ENCODE measurements at places on chromosomes 11 and 22. TPM values are rescaled to one million over a fixed set of nuclear protein-coding genes. Genes with fewer than 3 reads are reported as not detected.

GRCh38 chr11:41578421-41579051 is 119.1 kb upstream of the LRRC4C start:
- DNase-seq: peak; percentile 64

- no peak for DNase-seq
Measured at GRCh38 chr11:37306563-37306962, 708.5 kb upstream of the RAG2 start.

DNA sequence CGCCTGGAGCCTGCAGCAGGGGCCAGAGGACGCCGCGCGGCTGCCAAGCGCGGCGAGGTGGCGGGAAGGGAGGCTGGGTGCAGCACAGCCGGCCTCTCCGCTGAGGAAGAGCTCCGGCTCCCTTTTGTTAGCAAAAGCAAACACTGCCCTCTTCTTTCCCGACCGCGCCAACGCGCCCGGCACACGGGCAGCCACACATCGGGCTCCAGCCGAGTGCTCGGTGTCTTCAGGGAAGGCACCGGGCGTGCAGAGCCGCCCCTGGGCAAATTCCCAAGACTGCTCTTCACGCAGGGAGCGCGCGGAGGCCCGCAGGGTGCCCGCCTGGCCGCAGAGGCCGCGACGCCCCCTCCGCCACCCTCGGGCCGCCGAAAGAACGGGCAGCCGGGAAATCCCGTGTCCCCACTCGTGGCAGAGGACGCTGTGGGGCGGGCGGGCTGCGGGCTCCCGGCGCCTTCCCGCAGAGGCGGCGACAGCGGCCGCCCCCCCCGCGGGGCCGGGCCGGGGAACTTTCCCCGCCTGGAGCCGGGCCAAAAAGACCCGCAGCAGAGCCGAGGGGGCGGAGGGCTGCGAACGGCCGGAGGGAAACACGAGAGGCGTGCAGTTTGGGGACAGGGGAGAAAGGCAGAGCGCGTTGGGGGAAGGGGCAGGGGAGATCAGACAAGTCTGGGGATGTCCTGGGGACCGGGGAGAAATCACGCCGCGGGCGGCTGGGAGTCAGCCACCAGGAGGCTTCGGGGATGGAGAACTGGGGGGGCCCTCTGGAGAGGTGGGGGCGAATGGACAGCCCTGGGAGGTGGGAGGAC is 931 bp downstream of the CADM1 start:
- DNase-seq: peak; percentile 77

DNA sequence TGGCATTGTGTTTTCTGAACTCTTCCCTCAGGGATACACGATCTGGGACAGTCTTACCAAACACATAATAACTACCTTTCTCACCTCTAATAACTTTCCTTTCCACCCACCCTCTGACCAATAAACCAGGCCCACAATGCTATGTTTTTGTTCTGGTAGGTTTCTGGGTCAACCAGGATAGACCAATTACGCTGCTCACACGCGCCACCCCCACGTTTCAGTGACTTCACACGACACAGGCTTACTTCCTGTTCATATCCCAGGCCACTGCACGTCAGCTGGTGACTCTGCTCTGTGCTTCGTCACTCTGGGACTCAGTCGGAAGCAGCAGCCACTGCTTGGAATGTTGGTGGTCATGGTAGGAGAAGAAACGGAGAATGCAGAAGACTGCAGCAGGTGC is 2.5 kb downstream of the KRTAP5-4 start:
- peak; percentile 53 for DNase-seq

- DNase-seq: no peak
Measured at GRCh38 chr22:28986366-28986765, 75.3 kb downstream of the C22orf31 start.

DNA sequence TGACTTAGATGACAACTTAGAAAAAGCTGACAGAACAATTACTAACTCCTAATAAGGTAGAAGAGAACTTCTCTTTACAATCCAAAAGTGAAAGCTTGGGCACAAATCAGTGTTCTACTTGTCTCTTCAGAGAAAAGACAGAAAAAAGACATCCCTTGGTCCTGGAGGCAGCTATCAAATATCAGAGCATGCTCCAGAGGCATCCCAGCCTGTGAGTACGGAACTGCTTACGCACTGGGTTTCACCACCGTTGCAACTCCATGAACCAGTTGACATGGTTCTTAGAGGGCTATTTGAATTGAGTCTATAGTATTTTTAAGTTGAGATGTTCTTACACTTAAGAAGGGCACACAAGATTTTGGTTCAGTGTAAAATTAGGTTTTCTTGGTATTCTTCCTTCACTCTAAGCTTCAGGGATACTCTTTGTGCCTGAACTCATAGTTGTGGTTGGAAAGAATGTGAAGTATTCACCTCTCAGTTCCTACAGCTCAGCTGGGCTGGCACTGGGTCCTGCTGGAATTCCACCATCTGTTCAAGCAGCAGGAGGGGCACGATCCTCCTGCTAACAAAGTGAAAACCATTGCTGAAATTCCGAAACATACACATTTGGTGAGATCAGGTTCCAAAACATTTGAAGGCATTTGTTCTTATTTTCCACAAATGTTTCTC is 6.3 kb downstream of the AKIP1 start:
- DNase-seq: peak; percentile 84

DNA sequence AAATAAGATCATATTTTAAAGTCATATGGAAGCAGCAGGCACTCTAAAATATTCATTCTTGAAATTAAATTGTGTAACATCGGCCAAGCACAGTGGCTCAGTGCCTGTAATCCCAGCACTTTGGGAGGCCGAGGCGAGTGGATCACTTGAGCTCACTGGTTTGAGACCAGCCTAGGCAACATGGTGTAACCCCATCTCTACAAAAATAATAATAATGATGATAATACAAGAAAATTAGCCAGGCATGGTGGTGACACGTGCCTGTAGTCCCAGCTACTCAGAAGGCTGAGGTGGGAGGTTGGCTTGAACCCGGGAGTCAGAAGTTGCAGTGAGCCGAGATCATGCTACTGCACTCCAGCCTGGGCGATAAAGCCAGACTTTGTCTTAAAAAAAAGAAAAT is 77.4 kb downstream of the TRIM29 start:
- DNase-seq: no peak

- no peak for DNase-seq
Measured at GRCh38 chr22:23227380-23227779, 47.1 kb downstream of the BCR start.

DNA sequence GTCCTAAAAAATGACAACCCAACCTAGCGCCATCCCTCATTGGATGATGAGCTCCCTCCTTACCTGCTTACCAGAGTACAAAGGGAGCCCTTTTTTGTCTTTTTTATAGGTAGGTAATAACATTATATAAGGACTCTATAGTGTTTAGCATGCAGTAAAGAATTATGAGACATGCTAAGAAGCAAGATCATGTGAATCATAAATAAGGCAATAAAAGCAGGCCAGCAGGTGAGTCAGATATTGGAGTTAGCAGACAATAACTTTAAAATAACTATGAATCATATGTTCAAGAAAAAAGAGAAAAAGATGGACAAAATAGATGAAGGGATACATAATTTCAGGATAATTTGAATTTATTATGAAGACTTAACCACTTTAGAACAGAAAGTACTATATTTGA is 81.5 kb downstream of the GRK3 start:
- no peak for DNase-seq

- DNase-seq: no peak
Measured at GRCh38 chr22:50091092-50091768, 1.4 kb downstream of the MOV10L1 start.

DNA sequence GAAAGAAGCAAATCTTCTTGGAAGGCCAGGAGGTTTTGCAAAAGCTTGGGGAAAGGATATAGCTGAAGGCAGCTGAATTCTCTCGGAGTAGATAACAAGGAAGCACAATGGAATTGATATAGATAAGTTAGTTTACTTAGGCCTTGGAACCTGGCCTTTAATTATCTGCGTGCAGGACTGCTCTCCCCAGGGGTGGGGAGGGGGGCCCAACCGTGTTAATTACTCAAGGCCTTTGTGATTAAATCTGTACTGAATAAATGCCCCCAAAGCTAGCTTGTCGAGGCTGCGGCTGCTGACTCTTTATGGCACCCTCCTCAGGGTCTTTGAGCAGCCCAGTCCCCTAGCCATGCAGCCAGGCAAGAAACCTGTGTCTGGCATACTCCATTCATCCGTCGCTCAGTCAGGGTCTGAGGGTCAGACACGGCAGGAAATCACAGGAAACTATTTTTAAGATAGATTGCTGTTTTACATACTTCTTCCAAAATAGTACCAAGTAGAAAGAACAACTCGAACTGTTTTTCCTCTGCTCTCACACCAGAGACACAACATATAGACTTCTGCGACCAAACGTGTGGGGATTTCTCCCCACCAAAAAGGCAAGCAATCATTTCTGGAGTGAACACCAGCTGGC is 36.5 kb downstream of the MS4A2 start:
- no peak for DNase-seq

DNA sequence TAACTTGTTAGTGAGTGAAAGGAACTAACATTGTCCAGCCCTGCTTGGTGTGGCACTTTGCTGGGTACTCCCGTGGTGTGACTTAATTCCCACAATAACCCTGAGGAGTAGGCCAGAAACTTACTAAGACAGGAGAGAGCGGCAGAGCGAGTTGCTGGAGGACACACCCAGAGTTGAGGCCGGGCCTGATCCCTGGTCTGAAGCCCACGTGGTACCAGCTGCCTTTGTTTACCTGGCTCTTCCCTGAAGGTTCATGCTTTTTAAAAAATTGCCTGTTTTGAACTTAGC is 594 bp downstream of the MPST start:
- DNase-seq: peak; percentile 32

GRCh38 chr11:61153593-61154095 is 7.6 kb downstream of the VPS37C start:
- DNase-seq: no peak

GRCh38 chr11:390175-390574 is 3.8 kb upstream of the PKP3 start:
- no peak for DNase-seq

- peak; percentile 98 for DNase-seq
Measured at GRCh38 chr22:27474711-27475547, 326.6 kb downstream of the MN1 start.

DNA sequence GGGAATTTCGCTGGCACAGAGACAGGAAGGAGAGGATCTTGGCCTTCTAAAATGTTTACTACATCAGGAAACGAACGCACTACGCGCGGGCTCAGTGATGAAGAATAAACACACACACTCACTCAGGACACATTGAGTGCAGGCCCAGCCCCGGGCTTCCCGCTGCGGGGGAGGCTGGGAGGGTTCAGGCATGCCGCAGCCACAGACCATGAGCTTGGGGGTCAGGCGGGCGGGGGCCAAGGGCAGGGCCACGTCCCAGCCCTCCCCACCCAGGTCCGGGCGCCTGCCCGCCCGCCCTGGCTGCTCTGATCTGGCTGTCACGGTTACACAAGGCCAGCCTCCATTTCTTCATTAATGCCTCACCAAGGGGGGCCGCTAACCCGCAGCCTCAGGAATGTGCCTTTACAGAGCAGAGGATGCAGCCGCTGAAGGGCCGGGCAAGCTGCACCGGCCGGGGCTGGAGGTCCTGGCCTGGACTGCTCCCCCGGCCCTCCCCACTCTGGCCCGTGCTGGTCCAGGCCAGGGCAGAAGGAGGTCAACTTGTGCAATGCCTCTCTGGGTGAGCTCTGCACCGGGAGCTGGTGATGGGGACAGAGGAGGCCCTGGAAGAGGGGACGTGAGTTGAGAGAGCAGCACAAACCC is 41.7 kb downstream of the IGF2 start:
- DNase-seq: no peak

DNA sequence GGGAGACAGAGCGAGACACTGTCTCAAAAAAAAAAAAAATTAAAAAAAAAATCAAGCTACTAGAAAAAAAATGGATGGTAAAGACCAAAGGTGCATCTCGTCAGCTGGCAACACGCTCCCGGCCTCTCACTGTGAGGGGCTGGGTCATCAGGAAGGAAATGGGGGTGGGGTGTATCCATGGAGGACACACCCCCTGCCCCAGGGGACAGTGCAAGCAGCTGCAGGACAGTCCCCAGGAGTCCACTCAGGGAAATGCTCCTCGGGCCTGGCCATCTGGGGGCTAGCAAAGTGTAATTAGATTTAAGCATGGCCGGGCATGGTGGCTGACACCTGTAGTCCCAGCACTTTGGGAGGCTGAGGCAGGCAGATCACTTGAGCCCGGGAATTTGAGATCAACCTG is 23.1 kb downstream of the TTLL1 start:
- no peak for DNase-seq

- DNase-seq: no peak
Measured at GRCh38 chr11:109077291-109077920, 344.6 kb upstream of the C11orf87 start.

DNA sequence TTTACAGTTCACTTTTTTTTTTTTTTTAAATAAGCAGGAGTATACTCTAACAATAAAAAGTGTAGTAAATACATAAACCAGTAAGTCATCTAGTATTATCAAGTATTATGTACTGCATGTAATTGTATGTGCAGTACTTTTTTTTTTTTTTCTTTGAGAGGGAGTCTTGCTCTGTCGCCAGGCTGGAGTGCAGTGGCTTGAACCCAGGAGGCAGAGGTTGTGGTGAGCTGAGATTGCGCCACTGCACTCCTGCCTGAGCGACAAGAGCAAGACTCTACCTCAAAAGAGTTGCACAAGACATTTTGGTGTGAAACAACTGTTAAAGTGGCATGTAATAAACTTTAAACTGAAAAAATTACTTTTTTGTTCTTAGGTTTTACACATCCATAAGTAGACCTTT is 16.7 kb downstream of the BCL2L13 start:
- DNase-seq: no peak

DNA sequence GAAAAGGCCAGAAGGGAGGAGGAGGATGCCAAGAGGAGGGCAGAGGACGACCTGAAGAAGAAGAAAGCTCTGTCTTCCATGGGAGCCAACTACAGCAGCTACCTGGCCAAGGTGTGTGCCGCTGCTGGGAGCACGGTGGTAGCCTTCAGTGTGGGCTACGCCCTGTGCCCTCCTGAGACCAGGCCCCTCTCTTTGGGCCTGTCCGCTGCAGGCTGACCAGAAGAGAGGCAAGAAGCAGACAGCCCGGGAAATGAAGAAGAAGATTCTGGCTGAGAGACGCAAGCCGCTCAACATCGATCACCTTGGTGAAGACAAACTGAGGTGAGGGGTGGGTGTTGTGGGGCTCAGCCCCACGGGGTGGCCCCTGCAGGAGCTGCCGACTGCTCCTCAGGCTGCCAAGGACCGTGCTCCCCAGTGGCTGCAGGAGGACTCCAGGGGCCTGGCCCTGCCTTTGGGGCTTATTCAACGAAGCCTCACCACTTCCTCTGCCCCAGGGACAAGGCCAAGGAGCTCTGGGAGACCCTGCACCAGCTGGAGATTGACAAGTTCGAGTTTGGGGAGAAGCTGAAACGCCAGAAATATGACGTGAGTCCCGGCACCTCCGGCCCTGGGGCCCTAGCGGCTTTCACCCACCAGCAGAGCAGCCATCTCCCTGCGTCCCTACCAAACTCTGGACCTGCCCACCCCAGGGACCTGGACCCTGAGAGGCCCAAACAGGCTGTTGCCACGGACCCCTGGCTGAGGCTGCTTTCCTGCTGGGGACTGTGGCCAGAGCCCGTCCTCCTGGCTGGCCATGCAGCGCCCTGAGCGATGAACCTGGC is 12.6 kb upstream of the MRPL23 start:
- no peak for DNase-seq

- no peak for DNase-seq
Measured at GRCh38 chr22:20573176-20573832, 65.9 kb downstream of the MED15 start.

GRCh38 chr11:75472081-75472732 is 39.2 kb upstream of the KLHL35 start:
- no peak for DNase-seq

GAB4 gene
- not detected for total RNA-seq

ST14 gene
- 0.07 TPM for total RNA-seq

TSPAN4 gene
- 205 TPM for total RNA-seq

OR52A1 gene
- not detected for total RNA-seq

PITPNM1 gene
- total RNA-seq: 0.90 TPM

VSIG10L2 gene
- total RNA-seq: not detected

TOM1 gene
- total RNA-seq: 13.7 TPM

C11orf86 gene
- not detected for total RNA-seq

TMEM191B gene
- 0.10 TPM for total RNA-seq

IFITM1 gene
- 5.4 TPM for total RNA-seq
